Epithelial cell of esophagus (primary cell): ENCODE measurements at places on chromosomes 4 and X.

GRCh38 chrX:110036162-110037033 lies 33.5 kb downstream of the TMEM164 start:
- DNase-seq, result no peak

- no peak for DNase-seq
Observed at GRCh38 chr4:158915683-158916241, 146.9 kb downstream of the FNIP2 start.

- DNase-seq, result no peak
Observed at GRCh38 chrX:7115557-7115956, 32.0 kb upstream of the STS start.

- peak; percentile 36 for DNase-seq
Observed at GRCh38 chrX:54786967-54787366, 11.1 kb downstream of the ITIH6 start.

GRCh38 chr4:10087152-10087791 lies 29.3 kb downstream of the WDR1 start:
- no peak for DNase-seq

DNA sequence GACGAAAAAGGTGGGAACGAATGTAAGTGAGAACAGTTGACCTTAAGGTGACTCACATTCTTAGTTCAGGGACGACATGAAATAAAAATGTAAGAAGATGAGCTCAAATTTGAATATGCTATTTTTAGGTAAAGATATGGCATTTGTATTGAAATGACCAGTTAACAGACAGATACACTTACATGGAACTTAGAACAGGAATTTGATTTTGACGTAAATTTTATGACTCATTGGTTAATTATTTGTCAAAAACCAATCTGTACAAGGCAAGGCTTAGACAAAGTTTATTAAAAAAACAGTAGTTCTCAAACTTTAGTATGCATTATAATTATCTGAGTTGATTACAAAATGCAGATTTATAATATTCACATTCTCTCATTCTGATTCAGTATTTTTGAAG lies 469.4 kb downstream of the CFAP47 start:
- DNase-seq, result no peak

GRCh38 chr4:40515037-40515397 lies 114.6 kb downstream of the RBM47 start:
- peak; percentile 90 for DNase-seq

DNA sequence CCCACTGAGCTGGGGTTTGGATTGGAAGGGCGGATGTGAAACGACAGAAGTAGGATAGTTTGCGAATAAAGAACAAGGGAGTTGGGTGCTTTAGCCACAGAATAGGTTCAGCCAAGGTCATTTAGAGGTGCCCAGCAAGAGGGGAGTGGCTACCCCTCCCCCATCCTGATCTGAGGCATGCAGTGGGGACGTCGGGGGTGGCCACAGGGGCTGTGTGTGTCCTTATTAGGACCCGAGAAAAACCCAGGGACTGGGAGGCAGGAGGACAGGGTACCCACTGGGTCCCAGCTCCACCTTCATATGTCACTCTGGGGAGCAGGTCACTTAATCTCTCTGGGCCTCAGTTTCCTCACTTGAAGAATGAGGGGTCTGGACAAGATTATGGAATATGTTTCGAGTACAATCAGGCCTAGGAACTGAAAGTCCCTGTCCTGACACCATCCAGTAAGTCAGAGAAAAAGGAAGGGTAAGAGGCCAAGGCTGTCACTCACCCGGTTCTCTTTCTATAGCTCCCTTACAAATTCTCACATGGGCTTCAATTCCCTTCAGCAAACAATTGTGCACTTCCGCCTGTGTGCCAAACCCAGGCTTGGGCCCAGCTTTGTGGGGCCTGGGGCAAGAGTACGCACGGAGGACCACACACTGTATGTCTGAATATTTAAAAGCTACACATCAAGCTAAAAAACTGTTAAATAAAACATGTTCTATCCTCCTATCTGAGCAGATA lies 4.2 kb upstream of the NYX start:
- no peak for DNase-seq

- DNase-seq, result no peak
Observed at GRCh38 chr4:56701161-56701480, 20.0 kb upstream of the HOPX start.

GRCh38 chr4:27764526-27764837 lies 903.8 kb downstream of the STIM2 start:
- DNase-seq, result no peak
